ENCODE measurements at places on chromosomes 3 and 15.

DNA sequence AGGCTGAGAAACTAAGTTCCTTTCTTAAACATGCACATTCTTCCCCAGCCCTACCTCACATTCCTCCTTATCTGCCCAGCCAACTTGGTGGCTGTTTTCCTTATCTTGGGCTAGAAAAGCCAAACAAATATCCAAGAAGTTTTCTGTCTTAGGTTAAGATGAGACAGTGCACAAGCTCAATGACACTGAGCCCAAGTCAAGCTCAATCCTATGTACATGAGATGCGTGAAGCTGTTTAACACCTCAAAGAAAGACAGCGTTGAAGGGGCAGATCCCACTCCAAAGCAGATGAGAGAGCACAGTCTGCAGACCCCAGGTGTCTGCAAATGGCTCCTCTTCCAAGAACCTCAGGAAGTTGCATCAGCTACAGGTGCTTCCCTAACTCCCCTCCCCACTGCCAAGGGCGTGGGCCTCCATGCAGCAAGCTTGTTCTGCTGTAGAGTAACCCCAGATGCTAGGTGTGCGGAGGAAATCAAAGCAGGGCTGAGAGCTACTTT, 16.6 kb downstream of the LRRC2 start:
- no peak for DNase-seq

- no peak for DNase-seq
Observed at GRCh38 chr3:44842376-44842775, 19.3 kb upstream of the TMEM42 start.

DNA sequence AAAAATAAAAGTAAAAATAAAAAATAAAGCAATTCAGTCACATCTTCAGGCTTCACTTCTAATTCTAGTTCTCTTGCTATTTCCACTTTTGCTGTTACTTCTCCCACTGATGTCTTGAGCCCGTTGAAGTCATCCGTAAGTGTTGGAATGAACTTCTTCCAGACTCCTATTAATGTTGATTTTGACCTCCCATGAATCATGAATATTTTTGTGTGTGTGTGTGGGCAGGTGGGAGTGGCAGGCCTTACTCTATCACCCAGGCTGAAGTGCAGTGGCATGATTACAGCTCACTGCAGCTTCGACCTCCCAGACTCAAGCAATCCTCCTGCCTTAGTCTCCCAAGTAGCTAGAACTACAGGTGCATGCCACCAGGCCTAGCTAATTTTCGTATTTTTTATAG, 10.7 kb downstream of the USP4 start:
- DNase-seq, result no peak

DNA sequence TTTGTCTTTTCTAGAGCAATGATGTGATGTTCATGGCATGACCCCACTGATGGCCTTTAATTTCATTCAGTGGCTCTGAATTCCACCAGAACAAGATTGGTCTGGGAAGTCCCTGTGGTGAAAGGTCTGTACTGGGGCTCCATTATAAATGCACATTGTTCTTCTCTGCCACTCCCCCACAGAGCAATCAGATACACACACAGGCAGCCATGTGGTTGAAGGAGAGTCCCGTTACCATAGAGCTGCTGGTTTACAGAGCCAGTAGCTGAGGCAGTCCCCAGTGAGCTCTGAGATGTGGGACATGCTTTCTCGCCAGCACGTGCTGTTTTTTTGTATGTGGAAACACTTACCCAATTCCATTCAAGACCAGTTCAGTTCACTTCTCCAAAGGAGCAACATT, 172.7 kb upstream of the TRIM42 start:
- no peak for DNase-seq

DNA sequence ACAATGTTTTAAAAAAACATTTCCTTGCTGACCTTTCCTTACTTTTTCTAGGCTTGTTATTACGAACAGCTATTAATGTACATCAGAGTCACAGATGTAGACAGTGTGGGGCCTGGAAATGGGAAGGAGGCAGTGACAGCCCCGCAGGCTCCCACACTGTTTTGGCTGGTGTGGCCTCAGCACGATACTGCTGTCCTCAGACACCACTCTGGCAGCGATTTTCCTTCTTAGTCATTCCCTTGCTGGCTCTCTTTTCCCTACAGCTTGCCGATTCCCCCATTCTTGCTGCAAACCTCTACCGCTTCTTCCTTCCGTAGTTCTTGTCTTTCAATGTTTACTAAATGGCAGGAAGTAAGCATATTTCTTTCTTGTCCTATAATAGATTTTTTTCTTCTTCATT, 113.1 kb downstream of the ABI3BP start:
- no peak for DNase-seq

DNA sequence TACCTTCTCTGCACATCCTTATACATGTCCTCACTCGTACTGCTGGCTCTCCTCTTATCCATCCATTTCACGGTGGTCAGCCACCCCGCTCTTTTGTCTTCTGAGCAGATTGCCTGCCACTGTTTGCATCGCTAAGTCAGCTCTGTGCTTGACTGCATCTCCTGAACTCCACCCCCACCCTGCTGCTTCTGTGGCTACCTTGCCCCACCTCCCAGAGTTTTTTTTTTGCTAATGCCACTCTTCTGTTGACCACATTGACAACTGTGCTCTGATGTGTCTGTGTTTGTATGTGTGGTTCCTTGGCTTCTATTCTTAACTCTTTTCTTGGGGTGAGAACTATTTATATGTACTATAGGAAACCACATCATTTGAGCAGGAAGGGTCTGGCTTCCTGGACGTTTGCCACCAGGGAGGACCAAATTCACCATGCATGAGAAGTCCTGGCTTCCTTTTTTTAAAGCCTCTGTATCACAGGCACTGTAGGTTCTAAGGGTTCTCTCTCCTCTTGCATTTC, 12.8 kb upstream of the MTMR10 start:
- no peak for DNase-seq

GRCh38 chr15:66134284-66134683, 119.3 kb downstream of the MEGF11 start:
- no peak for DNase-seq

GRCh38 chr15:78034495-78035191, 42.9 kb downstream of the TBC1D2B start:
- DNase-seq, result no peak

DNA sequence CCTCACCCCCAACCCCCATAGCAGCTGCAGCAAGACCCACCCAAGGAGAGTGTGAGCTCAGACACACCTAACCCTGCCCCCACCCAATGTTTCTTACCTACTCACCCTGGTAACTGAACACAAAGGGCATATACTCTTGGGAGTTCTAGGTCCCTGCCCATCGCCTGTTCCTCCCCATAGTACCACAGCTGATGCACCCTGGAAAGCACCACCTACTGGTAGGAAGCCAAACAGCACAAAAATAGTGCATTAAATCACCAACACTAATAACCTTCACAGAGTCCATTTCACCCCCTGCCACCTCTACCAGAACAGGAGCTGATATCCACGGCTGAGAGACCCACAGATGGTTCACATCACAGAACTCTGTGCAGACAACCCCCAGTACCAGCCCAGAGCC, 245.2 kb downstream of the EFHB start:
- DNase-seq, result no peak

DNA sequence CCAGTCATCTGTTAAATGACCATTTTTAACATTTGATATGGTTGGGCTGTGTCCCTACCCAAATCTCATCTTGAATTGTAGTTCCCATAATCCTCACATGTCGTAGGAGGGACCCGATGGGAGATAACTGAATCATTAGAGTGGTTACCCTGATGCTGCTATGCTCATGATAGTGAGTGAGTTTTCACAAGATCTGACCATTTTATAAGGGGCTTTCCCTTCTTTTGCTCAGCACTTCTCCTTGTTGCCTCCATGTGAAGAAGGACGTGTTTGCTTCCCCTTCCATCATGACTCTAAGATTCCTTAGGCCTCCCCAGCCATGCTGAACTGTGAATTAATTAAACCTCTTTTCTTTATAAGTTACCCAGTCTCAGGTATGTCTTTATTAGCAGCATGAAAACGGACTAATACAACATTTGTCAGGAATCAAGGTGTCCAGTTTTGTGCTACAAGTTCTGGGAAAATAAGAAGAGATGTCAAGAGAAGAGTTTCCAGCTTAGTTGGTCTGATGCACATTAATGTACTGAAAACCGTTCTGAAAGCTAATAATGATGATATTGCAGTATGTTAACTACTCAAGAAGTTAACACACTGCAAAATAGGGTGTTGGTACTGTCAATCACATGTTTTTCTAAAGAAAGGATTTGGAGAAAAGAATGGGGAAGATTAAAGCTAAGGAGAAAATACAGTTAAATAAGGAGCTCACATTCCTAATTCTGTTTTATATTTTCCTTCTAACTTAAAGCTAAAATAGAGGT, 67.9 kb downstream of the ATP8B4 start:
- DNase-seq, result no peak

DNA sequence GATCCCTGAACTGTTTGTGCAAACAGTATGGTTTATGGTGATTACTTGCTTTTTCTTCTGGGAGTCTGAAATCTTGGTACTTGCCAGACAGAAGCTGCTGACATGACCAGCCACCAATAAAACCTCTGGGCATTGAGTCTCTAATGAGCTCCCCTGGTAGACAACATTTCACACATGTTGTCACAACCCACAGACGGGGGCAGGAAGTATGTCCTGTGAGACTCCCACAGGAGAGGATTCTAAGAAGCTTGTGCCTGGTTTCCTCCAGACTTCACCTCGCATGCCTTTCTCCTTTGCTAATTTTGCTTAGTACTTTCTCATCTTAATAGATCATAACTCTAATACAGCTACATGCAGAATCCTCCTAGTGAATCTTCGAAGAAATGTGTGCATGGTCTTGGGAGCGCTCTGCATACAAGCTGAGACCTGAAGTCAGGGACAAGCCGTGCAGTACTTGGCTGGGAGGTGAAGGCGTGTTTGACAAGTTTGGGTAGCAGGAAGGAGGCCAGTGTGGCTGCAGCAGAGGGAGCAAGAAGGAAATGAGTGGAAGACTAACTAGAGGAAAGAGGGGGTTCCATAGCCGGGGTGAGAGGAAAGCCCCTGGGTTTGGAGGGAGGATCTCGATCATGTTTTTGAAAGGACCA, 49.0 kb downstream of the B3GNT5 start:
- no peak for DNase-seq

GRCh38 chr3:21024563-21024962, 726.4 kb downstream of the ZNF385D start:
- DNase-seq, result no peak

GRCh38 chr3:10933021-10933420, 59.5 kb upstream of the SLC6A1 start:
- no peak for DNase-seq

GRCh38 chr15:81155375-81156218, 21.5 kb downstream of the CFAP161 start:
- no peak for DNase-seq

DNA sequence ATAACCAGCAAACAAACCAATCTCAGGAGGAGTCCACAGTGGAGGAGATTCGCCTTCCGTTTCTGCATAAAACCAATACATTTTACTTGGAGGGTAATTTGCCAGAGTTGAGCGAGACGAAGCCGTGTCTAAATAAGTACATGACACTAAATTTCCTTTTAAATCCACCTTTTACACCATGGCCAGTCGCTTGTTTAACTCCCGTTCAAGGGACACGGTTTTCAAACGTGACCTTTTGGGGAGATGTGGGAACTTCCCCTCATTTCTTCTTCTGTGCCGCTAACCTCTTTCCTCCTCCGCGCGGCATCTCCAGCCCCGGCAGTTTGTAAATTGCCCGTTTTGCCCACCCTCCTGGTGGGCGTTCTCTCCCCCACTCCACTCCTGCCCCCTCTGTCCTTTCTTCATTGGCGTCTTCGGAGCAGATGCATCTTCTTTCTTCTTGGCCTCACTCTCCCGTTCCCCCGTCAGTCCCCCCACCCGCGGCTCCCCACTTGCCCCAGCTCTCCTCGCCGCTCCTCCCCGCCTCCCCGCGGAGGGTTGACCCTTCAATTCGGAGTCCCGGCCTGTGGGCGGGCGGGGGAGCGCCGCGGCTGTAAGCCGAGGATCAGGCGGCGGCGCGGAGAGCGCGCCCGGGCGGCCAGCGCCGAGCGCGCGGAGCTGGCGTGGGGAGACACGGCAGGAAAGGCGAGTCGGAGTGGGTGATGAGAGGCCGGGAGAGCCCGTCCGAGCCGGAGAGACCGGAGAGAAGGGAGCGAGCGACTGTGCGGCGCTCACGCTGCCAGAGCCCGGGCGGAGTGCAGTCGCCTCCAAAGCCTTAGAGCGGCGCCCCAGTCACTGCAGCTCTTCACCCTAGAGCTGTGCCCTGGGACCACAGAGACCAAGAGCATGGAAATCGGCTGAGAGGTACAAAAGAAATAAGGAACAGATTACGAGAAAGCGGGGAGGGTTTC, at the start of gene NLGN1:
TSS of gene NLGN1 (plus strand) at position 584 of the 950 bp plus-strand sequence.
- DNase-seq, result peak; percentile 65

DNA sequence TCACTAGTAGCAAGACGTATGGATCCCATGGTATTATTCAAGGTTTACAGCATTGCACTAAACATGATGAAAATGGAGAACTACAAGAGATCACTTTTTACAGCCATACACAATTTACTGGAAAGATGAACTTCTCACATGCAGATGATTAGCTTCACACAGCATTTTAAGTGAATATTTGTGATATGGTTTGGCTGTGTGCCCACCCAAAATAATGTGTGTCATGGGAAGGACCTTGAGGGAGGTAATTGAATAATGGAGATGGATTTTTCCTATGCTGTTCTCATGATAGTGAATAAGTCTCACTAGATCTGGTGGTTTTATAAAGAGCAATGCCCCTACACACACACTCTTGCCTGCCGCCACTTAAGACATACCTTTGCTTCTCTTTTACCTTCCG, 662.0 kb upstream of the CCDC54 start:
- no peak for DNase-seq

- DNase-seq, result no peak
Observed at GRCh38 chr3:196207159-196207832, 3.9 kb downstream of the ZDHHC19 start.

DNA sequence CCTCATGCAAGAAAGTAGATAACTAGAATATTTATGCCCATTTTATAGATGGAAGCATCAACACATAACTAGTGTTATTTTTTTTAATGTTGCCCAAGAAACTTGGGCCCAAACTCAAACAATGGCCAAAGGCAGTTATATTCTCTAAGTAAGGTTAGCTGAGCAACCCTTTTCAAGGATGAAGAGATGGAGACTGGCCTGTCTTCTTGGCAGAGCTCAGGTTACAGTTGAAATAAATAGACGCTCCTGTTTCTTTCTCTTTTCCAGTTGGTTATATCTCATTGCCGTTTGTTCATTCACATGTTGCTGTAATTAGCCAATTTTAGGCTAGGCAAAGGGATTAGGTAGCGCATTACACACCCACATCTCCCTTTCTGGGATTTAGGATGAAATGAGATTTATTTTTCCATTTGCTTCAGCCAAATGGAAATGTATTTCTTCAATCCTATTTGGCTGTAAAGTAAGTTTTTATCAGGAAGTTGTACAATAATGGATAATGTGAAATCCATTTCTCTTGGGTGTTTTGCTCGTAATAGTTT, 93.2 kb downstream of the CMSS1 start:
- no peak for DNase-seq

DNA sequence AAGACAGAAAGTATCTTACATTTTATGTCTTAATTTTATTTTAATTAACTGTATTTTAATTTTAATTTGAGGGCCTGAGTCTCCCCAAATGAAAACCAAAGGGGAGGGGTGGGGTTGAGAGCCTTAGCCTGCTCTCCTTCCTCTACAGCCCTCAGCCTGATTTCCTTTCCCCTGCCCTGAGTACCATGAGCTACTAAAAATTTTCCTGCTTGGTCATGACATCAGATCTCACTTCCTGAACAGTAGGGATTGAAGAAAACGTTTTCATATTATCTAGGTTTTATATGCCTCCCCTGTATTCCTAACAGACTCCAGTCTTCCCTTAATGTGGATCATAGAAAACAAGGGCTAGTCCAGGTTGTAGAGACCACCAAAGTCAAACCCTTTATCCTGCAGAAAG, 133.9 kb downstream of the MYLK start:
- DNase-seq, result no peak

Data from hematopoietic multipotent progenitor cell (in vitro differentiated cells).